ENCODE measurements at places on chromosomes 2 and 18.
A peak's percentile ranks its signal among the peaks of the same experiment; 100 is the strongest.

DNA sequence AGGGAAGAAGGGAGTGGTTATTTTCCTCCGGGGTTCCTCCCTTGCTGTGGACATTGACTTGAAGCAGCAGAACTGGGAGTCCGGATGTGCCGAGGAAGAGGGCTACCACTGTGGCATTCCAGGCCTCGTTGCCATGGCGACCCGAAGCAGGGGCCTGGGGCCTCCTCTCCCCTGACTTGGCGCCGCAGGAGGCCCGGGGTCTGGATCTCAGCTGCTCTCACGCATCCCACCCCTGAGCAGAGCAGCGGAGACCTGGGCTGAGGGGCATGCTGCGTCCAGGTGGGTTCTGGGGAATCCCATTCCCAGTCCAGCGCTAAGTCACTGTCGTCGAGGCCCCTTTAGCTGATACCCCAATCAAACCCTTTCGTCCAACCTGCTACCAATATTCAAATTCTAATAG, 100.2 kb downstream of the BCL11A start:
- DNase-seq: no peak

GRCh38 chr2:40004336-40004735, 225.3 kb upstream of the THUMPD2 start:
- no peak for DNase-seq

GRCh38 chr2:118989481-118989880, 47.5 kb downstream of the MARCO start:
- DNase-seq: no peak

GRCh38 chr2:8154270-8154669, 527.6 kb upstream of the ID2 start:
- no peak for DNase-seq

DNA sequence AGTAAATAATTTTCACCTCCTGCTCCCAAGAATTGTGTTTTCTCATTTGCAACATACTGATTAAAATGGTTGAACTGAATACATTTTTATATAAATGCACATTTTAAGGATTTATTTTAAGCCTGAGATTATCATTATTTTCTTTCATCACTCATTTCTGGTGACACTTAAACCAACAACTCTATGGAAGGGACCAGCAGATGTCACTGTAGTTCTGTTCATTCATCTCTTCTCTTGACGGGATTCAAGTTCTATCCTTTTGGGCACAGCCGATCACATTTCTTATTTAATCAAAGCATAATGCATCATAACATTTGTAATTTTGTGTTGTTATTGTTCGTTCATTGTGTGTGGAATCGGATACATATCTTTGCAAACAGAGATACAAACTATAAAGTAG, 417.9 kb downstream of the HRH4 start:
- DNase-seq: no peak

- DNase-seq: no peak
Observed at GRCh38 chr18:46296656-46297055, 192.5 kb downstream of the HAUS1 start.

DNA sequence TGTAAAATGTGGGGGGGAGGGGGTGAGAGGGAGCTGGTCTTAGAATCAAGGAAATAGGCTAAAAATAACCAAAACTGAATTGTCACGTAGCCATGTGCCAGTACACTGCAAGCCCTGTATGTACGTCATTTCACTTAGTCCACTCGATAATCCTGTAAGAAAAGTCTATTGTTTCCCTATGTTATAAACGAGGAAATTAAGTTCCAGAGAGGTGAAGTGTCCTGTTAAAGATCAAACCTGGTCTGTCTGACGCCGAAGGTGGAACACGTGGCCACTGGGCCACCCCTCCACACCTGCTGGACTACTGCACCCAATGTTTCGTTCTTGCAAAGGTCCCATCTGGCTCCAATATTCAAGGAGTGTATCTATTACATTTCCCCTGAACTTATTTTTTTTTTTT, 29.6 kb downstream of the TFCP2L1 start:
- DNase-seq: no peak

DNA sequence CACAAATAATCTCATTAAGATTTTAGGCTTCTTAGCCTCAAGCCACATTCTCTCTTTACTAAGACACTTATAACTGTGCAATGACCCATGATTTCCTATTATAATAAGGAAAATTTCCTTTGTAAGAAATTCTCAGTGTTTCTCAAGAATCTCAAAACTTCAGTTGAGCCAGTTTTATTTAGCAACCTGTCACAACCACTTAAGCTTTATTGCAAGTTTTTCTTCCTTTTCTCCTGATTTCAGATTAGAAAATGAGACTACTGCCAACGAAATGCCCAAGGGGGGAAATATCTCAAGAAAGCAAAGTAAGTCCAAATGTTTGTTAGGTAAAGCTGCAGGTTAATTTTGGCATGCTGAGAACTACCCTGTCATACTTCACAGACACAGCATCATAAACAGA, 178.5 kb downstream of the THADA start:
- no peak for DNase-seq

- peak; percentile 38 for DNase-seq
Observed at GRCh38 chr2:125983364-125983763, 672.6 kb upstream of the GYPC start.

GRCh38 chr2:611519-611918, 65.7 kb downstream of the TMEM18 start:
- DNase-seq: no peak

- DNase-seq: no peak
Observed at GRCh38 chr2:27729198-27729597, 42.3 kb upstream of the MRPL33 start.
